Tibial artery (tissue), 4 donors: ENCODE measurements at places on chromosomes 11 and 22.
A peak's percentile ranks its signal among the peaks of the same experiment; 100 is the strongest.

- no peak for DNase-seq
These were observed 10.4 kb upstream of the MS4A10 start for GRCh38 chr11:60774726-60775125.

GRCh38 chr11:69001243-69002081 lies 11.6 kb downstream of the MRGPRF start:
- DNase-seq, result no peak

GRCh38 chr11:115892016-115892415 lies 387.8 kb upstream of the CADM1 start:
- DNase-seq, result no peak

DNA sequence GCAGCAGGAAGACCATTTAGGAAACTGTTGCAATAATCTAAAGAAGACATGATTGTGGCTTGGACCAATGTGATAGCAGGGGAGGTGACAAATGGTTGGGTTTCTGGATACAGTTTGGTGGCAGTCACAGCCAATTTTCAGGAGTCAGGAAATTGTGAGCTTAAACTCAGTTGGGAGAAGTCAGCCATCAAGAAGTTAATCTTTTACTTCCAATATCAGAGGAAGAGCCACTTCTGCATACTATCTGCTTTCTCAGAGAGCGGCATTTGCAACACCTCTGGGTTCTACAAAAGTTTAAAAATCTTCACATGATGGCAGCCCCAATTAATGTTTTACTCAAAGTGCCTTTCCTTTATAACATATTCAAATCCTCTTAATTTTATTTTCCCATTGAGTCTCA lies 33.7 kb upstream of the PDE3B start:
- DNase-seq, result no peak

GRCh38 chr11:67299471-67300191 lies 3.7 kb upstream of the SSH3 start:
- DNase-seq, result peak; percentile 14

GRCh38 chr11:56314844-56315243 lies at the start of gene OR8K3:
TSS of gene OR8K3 (plus strand) at chr11:56315144. CDS start at chr11:56318307, 3,163 bp downstream.
- DNase-seq, result no peak

DNA sequence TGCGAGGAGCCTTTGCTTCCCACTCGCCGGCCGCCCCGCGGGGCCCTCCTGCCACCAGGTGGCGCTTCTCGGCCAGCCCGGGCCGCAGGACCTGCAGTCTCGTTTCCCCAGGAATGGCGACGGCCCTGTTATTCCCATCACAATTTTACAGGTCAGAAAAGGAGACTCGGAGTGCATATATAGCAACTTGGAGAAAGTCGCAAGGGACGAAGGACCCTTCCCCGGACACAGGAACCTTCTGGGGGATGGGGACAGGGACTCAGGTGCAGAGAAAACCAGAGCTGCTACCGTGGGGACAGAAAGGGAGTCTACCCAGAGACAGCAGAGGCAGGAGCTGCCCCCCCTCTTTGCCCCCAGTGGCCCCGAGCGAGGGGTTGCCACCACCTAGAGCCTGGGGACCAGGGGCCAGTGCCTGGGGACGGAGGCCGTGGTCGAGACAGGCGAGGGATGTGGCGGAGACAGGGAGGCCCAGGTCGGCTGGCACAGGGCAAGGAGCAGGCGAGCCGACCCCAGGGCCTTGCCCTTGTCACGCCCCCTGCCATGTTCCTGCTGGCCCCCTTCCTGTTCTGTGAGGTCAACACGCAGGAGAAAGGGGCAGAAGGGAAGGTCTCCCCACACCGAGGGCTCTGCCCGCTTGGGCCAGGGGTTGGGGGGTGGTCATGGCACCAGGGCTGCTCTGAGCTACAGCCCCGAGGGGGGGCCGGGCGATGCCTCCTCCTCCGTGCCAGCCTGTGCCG lies 3.5 kb upstream of the KRTAP5-6 start:
- DNase-seq, result peak; percentile 81

GRCh38 chr11:43690929-43691725 lies 10.6 kb downstream of the HSD17B12 start:
- DNase-seq, result no peak

GRCh38 chr22:39151329-39151975 lies 1.0 kb downstream of the CBX7 start:
- DNase-seq, result no peak

GRCh38 chr11:118283037-118283636 lies 19.0 kb upstream of the MPZL2 start:
- DNase-seq, result no peak

DNA sequence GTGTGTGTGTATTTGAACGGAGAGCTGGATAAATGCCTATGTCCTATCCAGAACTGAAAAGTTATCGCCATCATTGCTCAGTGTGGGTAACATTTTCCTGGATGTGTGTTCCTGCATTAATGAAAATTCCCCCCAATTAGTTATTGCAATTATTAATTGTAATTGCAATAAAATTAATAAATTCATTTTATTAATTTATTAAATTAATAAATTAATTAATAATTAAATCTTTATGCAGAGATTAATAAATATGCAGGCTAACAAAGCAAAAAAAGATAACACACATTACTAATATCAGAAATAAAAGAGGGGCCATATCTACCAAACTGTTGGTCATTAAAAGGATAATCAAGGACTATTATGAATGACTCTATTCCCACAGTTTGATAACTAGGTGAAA lies 3.6 kb downstream of the RFPL3 start:
- DNase-seq, result no peak

DNA sequence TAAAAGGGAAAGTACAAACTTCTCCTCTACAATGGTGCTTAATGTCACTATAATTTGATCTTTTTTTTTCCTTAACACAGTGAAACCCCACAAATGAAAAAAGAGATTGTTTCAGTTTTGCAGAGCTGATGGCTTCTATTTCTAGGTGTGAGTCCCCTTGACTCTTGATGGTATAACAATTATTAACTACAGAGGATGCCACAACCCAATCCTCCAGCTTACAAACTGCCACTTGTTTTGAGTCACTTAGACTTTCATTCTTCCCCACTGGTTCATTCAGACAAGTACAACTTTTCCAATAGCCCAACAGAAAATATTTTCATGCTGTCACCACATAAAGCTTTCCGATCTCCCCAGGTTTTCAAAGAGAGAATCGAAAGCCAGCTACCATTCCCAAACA lies 812.2 kb downstream of the LRRC4C start:
- no peak for DNase-seq

GRCh38 chr11:35041070-35041554 lies 97.9 kb upstream of the CD44 start:
- no peak for DNase-seq

DNA sequence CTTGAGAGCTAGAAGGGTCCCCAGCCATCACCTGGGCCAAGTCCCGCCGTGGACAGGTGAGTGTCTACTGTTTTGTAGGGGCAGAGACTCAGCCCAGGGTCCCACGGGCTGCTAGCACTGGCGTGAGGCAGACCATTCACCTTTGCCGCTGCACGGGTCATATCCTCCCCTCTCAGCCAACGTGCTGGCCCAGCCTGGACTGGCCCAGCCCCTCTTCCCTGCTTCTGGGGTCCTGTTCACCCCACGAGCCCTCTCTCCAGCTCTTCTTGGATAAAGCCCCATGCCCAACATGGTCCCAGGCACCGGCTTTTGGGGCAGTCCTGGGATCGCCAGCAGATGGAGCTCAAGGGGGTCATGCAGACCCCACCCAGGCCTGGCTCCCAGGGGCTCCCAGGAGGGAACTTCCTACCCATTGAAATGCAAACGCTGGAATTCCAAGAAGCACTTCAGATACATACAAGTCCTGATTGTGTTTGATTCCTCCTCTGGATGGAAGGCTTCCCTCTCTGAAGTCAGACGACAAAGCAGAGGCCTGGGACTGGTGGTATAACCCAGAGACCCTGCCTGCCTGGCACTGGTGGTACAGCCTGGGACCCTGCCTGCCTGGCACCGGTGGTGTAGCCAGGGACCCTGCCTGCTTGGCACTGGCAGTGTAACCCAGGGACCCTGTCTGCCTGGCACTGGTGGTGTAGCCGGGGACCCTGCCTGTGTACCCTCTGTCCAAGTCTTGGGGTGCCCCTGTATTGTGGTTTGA lies 8.9 kb upstream of the SEPTIN5 start:
- DNase-seq, result peak; percentile 8

- DNase-seq, result no peak
These were observed 14.3 kb upstream of the ACRV1 start for GRCh38 chr11:125694951-125695350.

DNA sequence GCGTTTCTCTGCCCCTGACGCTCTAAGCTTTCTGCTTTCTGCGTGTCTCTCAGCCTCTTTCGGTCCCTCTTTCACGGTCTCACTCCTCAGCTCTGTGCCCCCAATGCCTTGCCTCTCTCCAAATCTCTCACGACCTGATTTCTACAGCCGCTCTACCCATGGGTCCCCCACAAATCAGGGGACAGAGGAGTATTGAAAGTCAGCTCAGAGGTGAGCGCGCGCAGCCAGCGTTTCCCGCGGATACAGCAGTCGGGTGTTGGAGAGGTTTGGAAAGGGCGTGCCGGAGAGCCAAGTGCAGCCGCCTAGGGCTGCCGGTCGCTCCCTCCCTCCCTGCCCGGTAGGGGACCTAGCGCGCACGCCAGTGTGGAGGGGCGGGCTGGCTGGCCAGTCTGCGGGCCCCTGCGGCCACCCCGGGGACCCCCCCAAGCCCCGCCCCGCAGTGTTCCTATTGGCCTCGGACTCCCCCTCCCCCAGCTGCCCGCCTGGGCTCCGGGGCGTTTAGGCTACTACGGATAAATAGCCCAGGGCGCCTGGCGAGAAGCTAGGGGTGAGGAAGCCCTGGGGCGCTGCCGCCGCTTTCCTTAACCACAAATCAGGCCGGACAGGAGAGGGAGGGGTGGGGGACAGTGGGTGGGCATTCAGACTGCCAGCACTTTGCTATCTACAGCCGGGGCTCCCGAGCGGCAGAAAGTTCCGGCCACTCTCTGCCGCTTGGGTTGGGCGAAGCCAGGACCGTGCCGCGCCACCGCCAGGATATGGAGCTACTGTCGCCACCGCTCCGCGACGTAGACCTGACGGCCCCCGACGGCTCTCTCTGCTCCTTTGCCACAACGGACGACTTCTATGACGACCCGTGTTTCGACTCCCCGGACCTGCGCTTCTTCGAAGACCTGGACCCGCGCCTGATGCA lies at the start of gene MYOD1:
Gene MYOD1 (plus strand): TSS at position 544 of the 910 bp plus-strand sequence. CDS start 212 bp downstream, at position 756.
- DNase-seq, result no peak

- DNase-seq, result no peak
These were observed 2423.4 kb downstream of the LRRC4C start for GRCh38 chr11:39036021-39036420.

DNA sequence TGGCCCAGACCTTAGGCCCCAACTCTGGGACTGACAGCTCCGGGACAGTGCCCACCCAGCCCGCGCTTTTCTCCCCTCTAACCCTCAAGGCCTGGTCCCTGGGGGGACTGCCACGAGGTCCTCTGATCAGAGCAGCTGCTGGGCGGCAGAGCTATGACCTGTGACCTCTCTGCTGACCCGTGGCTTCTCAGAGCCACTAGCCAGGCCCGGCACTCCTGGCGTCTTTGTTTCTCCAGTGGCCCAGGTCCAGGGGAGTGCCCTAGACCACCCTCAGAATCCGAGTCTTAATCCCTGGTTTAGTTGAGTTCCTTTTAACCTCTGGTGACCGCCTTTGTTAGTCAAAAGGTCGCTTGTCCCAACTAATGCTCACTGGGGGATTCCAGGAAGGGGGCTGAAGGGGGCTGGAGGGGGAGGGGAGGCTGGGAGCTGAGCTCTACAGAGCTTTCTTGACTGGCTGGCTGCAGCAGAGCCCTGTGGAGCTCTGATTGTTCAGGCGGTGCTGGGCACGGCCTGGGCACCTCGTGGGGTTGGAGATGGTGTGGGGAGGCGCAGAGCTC lies 1.2 kb downstream of the FBLN1 start:
- peak; percentile 64 for DNase-seq

DNA sequence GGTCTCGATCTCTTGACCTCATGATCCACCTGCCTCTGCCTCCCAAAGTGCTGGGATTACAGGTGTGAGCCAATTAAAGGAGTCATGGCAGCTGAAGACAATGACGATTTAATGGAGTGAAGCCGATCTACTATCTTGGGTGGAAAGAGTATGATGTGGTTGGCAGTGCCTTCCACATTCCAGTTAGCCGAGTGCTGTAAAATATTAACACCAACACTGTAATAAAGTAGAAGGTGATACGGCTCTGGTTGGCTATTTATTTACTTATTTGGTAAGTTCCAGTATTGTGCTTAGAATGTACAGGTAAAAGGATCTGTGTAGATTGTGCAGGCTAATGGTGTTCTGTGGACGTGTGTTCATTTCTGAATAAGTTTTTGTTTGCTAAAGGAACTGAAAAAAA lies 149.6 kb upstream of the MTMR2 start:
- no peak for DNase-seq

DNA sequence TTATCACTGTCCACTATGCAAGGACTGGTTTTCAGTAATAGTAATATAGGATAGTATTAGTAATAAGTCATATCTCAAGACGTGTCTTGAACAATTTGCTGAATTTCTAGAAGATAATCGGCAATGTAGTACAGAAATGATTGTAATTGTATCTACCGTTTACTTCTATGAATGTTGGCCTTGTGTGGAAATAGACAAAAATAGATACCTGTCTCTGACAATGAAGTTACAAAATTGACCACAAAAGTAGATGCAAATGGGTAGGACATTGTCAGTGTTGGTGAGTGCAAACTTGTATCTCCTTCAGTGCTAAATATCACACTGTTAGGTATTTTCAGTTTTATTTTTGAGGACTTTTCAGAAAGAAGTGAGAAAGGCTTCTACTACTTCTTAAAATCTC lies 43.1 kb downstream of the SVIP start:
- no peak for DNase-seq

- no peak for DNase-seq
These were observed 144.9 kb upstream of the SESN3 start for GRCh38 chr11:95375886-95376285.

DNA sequence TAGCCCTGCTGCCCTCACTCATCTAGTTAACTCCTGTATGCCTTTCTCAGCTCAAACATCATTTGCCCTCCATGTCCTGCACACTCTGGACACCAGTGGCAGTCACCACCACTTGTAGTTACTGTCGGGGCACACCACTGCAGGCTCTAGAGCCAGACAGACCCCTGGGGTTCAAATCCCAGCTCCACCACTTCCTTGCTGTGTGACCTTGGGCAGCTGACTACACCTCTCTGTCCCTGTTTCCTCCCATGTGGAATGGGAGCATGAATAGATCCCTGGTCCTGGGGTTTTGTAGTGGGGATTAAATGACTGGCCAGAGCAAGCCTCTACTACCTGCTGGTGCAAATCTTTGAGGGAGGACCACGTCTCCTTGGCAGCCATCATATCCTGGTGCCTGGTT lies 7.8 kb upstream of the IFT27 start:
- DNase-seq, result no peak

DNA sequence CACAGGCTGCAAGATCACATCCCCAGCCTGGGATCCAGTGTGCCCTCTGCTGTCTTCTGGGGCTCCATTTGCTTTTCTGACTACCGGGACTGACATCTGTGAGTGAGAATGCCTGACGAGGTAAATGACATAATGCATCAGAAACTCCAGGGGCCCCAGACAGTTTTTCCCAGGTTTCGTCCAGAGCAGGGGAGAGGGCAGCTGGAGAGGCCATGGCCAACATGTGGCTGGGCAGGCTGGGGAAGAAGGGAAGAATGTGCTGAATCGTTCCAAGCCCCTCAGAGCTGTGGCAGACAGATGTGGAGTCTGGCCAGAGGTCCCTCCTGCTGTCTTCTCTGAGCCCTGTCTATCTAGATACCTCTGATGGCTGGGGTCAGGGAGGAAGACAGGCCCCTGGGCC lies 163.9 kb downstream of the TRIM29 start:
- DNase-seq, result no peak
